ENCODE measurements at places on chromosomes 12 and 14.

GRCh38 chr14:73777420-73777819 is 63.2 kb upstream of the PNMA1 start:
- DNase-seq, result no peak

DNA sequence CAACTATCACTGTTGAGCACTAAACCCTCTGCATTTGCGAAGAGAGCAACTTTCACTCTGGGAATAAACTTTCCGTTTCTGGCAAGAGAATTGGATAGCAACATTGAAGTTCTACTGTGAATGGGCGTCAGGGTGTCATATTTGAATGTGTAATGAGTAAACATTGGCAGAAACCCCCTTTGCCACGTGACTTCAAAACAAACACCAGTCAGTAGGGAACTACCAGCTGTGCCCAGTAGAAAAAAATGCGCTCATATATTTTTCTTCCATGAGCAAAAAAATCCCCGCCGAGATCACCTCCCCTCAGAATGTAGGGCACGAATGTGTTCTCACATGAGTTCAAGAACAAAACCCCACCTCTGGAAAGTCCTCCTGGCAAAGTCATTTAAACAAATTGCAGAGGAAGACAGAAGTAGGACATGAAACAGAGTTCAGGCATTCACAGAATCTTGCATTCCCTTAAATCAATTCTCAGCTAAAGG is 80.6 kb downstream of the BTG1 start:
- no peak for DNase-seq

- DNase-seq, result no peak
Measured at GRCh38 chr12:117395766-117396165, 34.3 kb upstream of the NOS1 start.

GRCh38 chr14:26863736-26864135 is 265.9 kb upstream of the NOVA1 start:
- no peak for DNase-seq

DNA sequence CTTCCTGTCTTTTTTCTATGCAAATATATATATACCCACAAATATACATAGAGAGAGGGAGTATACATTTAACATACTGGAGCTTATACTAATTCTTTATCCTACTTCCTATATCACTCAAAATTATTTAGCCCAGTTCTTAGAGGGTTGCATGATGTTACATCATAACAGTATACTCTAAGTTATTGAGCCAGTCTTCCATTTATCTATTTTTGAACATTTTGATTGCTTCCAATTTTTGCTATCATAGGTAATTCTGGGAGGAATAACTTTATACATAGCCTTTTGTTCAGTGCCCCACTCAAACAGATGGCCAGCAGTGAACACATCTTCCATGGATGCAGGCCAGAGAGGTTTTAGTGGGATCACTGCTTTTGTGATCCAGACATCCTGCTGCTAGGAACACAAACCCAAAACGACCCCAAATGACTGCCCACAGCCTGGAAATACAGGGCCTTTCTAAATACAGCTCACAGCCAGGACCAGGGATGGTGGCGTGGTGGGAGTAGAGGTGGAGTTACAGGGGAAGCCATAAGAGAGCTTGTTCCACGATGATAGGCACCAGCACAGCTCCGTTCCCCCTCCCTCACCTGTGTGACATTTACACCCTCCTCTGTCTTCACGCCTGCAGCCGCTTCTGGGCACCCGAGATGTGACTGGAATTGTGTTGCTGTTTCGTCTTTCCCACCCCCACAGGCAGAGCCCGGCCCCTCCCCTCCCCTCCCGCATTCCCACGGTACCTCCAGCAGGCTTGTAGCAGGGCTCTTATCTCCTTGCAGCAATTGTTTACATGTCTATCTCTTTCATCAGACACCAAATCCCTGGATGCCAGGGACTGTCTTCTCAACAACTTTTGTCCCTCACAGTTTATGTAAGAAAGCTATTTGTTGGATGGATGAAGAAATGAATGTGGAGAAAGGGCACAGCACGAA is 30.7 kb upstream of the HDAC7 start:
- no peak for DNase-seq
